ENCODE measurements at places on chromosomes 7 and 10.

DNA sequence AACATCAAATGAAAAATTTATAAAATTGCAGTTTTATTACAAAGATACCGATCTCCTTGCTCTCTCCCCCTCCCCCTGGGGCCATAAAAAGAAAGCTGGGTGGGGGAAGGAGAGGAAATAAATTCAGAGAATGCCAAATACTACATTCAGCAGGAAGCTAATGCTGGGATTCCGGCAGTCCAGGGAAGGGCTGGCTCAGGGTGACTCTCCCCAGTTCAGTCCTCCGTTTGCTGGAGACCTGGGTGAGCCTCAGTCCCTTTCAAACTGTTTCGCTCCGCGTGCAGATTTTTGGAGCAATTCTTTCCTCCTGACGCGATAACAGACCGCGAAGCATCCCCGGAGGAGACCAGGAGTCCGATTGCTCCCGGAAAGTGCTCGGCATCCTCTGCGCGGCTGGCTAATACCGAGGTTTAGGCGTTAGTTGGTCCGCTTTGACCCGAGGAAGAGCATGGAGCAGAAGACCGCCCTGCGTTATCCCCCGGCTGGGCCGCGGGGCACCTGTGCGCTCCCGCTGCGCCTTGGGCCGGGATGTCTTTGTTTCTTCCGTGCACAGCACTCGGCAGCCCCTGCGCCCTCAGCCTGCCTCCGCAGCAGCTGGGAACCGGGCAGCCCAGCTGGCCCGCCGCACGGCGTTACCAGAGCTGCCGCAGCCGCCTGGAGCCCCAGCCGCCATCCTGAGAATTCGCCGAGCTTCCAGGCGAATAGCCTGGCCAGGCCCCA is 3.9 kb upstream of the HOXA2 start:
- no peak for DNase-seq

GRCh38 chr7:89605362-89605761 is 548.9 kb upstream of the STEAP1 start:
- no peak for DNase-seq

DNA sequence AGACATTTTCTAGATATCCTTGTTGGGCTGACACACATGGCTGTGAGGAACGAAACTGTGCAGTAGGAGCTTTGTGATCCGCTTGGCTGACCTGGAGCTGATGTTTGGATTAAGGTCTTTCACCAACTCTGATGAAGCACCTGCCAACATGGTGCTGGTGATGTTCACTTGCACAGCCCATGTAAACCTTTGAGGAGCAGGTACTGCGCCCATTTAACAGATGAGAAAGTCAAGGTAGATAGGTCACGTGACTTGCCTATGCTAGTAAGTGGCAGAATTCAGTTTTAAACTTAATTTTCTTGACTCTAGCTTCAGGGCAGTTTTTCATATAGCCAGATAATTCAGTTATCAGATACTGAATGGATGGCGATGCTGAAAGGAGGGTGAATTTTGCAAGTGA is 351.9 kb downstream of the RPS24 start:
- DNase-seq: no peak

- DNase-seq: no peak
Observed at GRCh38 chr7:27723085-27723484, 16.9 kb upstream of the TAX1BP1 start.

GRCh38 chr7:55063061-55063460 is 44.2 kb downstream of the EGFR start:
- DNase-seq: no peak

GRCh38 chr10:2703953-2704352 is 363.4 kb upstream of the PFKP start:
- no peak for DNase-seq

- DNase-seq: no peak
Observed at GRCh38 chr10:12791728-12792127, 209.8 kb downstream of the CCDC3 start.

GRCh38 chr7:15476531-15476918 is 85.3 kb downstream of the AGMO start:
- DNase-seq: no peak

DNA sequence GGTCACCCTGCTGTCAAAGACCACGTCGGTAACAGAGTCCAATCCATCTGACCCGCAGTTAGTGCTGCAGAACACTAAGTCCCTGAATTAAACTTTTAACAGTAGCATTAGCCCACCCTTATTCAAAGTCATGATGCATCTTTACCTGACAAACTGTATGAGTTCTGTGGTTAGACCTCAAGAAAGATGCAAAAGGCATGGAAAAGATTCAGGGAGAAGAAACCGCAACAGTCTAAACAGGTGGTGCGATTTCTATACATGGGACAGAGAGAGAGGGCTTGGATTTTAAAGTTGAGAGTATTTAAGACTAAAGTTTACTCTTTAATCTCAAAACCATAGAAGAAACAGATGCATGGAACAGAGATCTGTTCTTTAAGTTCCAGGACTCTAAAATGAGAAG is 103.3 kb upstream of the NFE2L3 start:
- no peak for DNase-seq

GRCh38 chr10:69403066-69403465 is 13.7 kb downstream of the TACR2 start:
- no peak for DNase-seq

GRCh38 chr10:36802490-36803153 is 322.8 kb upstream of the ANKRD30A start:
- no peak for DNase-seq

DNA sequence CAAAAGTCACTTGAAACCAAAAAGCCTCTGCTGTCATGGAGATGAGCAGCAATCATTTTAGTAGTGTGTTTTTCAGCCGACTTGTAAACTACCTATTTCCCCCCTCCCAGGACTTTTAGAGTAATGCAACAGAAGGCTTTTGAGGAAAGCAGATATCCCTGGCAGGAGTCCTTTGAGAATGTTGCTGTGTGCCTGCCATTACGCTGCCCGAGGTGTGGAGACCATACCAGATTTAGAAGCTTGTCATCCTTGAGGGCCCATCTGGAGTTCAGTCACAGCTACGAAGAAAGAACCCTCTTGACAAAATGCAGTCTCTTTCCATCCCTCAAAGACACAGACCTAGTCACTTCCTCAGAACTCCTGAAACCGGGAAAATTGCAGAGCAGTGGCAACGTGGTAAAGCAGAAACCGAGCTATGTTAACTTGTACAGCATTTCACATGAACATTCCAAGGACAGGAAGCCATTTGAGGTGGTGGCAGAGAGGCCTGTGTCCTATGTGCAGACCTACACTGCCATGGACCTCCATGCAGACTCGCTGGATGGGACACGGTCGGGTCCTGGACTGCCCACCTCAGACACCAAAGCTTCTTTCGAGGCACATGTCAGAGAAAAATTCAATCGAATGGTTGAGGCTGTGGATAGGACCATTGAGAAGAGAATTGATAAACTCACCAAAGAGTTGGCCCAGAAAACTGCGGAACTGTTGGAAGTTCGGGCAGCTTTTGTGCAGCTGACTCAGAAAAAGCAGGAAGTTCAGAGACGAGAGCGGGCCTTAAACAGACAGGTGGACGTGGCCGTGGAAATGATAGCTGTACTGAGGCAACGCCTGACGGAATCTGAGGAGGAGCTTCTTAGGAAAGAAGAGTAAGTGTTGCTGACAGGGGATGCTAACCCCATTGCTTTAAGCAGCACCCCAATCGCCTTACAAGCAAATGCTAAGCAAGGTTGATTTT is 2.2 kb downstream of the ZNF365 start:
- no peak for DNase-seq

DNA sequence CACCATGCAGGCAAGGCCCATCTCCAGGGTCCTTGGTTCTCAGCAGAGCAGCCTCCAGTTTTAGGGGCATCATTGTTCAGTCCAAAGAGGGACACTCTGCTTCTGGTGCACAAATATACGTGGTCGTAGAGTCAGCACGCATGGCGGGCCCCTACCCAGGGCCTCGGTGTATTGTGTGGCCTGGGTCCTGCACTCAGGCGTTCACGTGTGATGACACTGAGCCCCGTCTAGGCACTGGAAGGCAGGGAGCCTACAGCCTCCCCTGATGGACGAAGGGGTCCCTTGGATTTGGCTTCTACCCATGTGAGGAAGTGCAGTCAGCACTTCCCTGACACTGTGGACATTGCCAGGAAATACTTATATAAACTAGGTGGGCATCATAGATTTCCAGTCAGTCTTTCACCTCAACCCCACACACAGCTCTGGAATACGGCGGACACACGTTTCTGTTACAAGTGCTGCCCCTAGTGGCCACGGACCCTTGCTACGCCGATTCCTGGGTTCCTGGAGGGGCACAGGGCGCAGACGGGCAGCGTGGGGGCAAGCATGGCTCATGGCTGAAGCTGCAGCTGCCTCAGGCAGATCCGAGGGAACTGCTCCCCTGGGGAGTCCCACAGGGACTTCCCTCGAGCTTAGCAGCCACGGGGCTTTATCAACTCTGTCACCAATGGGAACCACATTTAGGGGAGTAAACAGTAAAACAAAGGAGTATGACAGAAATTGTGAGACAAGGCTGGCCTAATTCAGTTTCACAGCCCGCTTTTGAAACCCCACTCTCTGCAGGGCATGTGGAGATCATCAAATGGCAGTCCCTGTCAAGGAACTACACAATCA is 25.4 kb downstream of the AIFM2 start:
- no peak for DNase-seq

GRCh38 chr7:50665403-50666123 is 100.4 kb upstream of the DDC start:
- DNase-seq: no peak

- DNase-seq: no peak
Observed at GRCh38 chr7:27377988-27378387, 135.4 kb downstream of the EVX1 start.

DNA sequence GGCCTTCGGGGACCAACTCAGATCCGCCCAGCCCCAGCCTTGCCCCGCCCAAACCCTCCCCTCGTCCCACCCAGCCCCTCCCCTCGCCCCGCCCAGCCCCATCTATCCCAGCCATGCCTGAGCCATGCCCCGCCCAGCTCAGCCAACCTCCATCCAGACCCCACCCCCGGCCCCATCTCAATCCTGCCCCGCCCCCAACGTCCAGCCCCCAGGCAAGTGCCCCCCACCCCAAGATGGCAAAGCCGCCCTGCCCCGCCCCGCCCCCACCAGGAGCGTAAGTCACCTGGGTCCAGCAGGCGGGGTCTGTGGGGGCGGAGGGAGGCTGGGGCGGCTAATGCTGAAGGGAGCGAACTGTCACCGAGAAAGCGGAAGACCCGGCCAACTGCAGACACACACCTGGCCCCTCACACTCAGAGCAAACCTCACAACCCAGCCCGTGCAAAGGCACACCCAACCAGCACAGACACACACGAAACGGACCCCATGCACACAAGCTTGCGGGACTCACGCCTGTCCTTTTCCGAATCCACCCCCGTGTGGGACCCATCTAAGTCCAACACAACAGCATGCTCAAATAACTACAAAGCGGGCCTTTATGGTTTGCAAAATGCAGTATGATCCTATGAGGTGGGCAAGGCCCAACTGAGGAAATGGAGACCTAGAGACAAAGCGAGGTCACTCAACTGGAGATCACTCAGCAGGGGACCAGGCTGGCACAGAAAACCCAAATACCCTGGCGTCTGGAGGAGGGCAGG is 11.5 kb upstream of the OGA start:
- no peak for DNase-seq
